ENCODE measurements at places on chromosomes 2 and 18.

GRCh38 chr2:101930019-101930418, 61.7 kb upstream of the IL1R2 start:
- no peak for DNase-seq

DNA sequence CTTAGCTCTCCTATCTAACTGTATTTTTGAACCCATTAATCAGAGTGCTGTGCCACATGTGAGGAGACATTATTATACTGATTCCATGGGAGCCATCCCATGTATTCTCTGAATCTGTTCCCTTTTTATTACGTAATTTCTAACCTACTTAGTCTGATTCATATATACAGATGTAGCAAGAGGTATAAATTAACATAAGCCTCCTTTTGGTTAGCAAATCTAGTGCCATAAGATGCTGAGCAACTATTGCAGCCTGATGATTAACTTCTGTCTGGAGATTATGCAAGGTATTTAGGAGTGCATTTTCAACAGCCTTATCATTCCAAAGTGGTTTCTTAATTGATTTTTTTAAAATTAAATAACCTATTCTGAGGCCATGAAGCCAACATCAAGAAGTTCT, 114.1 kb upstream of the MSH2 start:
- DNase-seq, result no peak

DNA sequence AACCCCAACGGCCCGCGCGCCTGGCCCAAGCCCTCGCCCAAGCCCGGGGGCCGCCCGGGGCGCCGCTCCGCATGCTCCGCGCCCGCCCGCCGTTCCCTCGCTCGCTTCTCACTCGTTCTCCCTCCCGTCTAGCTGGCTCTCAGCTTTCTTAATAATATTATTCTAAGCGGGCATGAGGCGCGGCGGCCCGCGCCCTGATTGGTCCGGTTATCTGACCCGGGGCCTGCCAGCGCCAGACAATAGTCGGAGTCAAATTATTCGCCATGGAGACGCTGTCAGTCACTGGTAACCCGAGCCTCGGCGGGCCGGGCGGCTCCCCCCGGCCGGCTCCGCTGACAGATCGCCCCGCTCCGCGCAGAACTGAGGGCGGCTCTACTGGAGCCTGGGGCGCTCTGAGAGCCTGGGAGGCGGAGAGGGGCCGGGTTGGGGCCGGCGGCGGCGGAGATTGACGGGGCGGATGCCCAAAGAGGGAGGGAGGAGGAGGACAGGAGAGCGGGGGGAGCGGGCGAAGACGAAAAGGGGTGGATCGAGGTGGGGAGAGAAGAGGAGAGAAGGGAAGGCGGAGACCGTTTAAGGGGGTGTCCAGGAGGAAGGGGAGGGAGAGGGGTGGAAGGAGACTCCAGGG, at the start of gene SIX2:
SIX2 (minus strand) TSS at position 150 of the 625 bp plus-strand sequence. CDS start 342 bp downstream, outside the sequence.
- DNase-seq, result peak; percentile 99

DNA sequence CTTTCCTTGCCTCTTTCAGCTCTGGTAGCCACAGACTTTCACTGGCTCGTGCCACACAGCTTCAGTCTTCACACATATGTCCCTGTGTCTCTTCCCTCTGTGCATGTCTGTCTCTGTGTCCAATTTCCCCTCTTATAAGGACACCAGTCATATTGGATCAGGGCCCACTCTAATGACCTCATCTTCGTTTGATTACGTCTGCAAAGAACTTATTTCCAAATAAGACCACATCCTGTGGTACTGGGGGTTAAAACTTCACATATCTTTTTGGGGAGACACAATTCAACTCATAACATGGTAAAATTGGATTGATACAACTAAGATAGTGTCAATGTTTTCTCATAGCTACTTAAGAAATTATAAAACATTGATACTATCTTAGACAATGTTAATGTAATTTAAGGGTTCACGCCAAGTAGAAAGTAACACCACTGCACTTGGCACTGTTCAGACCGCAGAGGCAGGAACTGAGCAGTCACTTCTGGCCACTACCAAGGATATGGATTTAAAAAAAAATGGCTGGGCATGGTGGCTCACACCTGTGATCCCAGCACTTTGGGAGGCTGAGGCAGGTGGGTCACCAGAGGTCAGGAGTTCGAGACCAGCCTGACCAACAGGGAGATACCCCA, 119.6 kb upstream of the EPAS1 start:
- DNase-seq, result no peak

DNA sequence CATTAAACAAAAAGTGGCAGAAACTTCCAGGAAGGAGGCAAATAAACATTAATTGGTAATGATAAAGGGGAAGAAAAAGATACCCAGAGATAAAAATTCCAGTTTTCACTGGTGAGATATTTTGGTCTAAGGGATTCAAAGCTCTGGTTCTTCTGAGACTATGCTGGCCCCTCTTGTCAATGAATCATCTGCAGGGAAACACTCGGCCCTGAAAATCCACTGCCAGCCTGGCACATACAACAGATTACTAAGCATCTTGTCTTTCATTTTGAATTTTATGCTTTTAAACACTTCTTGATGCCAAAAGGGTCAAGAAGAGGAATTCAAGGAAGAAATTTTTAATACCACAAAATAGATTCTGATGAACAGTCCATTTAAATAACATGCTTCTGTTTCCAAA, 1603.8 kb upstream of the ZEB2 start:
- no peak for DNase-seq

DNA sequence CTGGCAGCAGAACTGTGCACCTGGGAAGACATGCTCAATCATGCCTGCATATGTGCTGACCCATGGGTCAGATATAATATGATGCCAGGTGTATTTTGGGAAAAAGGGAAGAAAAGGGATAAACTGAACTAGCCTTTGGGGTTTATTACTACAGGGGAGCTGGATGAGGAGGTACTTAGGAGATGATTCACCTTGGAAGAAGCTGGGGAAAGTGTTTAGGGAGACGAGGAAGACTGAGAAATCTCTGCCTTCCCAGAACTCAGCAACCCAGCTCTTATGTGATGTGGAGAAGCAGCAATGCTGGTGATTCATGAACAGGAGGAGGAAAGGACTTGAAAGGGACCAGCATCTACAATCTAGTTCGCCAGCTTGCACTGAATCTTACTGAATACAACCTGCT, 110.2 kb downstream of the BARD1 start:
- no peak for DNase-seq

DNA sequence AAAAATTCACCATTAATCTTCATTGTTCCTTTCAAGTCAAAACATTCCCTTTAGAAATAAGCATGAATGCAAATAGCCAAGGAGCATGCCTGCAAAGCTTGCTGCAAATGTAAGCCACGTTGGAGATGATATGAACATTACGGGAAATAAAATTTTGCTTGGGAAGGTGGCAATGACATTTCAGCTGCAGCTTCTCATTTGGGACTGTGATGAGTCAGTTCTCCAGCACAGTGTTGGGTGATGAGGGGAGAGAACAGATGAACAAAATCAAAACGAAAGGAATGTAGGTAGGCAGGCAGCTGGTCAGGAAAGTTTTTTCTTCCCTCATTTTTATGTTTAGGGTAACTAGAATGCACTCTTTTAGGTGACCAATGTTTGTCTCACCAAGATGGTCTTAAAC, 65.3 kb upstream of the CHRNA1 start:
- DNase-seq, result no peak

DNA sequence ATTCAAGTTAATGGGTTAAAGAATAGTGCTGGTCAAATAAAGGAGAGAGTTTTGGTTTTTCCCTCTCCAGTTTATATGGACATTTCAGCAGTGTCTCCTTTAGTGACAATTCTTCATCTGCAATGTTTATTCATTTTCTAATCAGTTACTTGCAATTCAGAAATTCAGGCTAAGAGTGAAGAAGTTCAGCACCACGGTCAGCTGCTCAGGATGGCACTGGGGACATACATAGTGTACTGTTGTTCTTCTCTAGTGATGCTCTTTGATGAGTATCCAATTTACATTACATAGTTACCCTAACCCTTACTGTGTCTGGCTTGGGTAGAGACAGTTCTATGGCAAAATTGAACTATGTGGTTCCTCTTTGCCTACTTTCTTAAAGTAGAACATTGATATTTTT, 412.7 kb downstream of the CNTNAP5 start:
- no peak for DNase-seq

DNA sequence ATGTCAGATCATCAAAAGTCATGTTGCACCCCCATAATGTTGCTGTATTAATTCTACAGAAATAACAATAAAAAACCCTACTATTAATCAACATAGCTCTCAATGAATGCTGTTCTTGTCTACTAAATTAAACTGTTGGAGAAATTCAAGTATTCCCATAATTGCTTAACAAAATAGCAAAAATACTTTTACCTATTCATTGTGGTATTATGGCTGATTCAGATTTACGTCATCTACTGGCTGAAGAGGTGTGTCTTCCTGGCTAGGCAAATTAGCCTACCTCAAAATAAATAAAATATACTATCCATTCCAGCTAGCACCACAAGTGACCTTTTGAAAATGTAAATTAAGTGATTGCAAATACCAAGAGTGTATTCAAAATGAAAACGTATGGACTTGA, 249.4 kb downstream of the MEIS1 start:
- no peak for DNase-seq

GRCh38 chr2:106546391-106546990, 59.3 kb downstream of the CD8B2 start:
- DNase-seq, result peak; percentile 6

- DNase-seq, result no peak
Observed at GRCh38 chr2:28692411-28692810, 59.2 kb upstream of the PPP1CB start.

DNA sequence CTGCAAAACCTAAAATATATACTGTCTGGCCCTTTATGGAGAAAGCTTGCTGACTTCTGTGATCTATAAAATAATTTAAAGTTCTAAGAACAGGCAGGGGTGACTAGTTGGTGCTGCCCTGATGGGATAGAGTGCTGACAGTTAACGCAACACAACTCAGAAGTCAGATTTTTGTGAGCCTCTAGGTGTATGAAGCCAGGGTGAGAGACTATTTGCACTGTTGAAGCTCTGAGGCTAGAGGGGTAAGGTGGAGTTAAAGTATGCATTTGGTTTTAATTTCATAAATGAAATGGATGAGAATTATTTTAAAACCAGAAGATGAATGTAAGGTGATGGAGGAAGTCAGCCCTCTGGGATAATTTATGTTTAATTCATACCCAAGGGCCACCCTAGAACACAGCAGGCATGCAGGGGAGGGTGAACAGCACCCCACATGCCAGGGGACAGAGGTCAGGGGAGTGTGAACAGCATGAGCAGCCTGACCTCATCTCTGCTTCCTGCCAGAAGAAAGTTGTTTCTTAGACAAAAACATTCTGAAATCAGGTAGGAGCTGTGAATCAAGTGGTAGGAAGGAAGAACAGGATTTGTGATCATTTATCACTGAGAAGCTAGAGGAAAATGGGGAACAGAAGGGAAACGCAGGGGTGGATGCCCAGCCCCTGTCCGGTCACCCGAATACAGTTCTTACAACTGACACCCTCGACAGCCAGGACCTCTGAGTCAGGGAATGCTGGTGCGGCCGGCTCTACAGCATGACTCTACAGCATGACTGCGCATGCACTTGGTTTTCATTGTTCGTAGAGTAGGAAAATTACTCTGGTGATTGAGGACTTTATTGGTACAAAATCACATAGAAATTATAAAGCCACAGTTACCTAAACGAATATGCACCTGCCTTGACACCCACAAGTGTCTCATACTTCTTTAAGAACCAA, 93.1 kb downstream of the MBP start:
- DNase-seq, result no peak

DNA sequence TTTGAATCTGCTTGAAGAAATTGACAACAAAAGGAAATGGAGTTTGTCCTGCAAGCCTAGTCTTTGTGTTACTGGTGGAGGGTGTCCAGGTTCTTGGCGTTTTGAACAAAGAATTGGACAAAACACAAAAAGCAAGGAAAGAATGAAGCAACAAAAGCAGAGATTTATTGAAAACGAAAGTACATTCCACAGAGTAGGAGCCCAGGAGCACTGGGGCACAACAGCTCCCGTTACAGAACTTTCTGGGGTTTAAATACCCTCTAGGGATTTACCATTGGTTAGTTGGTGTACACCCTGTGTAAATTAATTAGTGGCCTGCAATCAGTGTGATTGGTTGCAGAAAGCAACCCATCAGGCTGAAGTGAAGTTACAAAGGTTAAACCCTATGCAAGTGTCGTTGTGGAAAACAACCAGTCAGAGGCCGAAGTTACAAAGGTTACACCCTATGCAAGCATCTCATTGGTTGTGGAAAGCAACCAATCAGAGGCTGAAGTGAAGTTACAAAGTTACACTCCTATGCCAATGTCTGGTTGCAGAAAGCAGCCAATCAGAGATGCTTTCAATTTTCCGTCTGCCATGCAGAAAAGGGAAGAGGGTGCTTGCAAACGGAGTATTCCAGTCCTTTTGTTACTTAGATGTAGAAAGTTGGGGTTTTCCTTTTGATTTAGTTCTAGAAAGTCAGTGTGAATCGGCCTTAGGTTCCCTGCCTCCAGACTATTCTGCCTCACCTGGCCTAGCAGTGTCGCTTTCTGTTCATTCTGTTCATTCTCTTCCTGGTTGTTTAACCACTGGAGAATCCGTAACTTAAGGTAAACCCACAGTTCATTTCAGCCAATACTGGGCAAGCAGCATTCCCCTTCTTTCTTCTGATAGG, 47.6 kb upstream of the PTH2R start:
- no peak for DNase-seq

- peak; percentile 58 for DNase-seq
Observed at GRCh38 chr18:11146238-11146946, 3.0 kb downstream of the PIEZO2 start.

- no peak for DNase-seq
Observed at GRCh38 chr2:207506426-207506825, 23.3 kb upstream of the CREB1 start.

DNA sequence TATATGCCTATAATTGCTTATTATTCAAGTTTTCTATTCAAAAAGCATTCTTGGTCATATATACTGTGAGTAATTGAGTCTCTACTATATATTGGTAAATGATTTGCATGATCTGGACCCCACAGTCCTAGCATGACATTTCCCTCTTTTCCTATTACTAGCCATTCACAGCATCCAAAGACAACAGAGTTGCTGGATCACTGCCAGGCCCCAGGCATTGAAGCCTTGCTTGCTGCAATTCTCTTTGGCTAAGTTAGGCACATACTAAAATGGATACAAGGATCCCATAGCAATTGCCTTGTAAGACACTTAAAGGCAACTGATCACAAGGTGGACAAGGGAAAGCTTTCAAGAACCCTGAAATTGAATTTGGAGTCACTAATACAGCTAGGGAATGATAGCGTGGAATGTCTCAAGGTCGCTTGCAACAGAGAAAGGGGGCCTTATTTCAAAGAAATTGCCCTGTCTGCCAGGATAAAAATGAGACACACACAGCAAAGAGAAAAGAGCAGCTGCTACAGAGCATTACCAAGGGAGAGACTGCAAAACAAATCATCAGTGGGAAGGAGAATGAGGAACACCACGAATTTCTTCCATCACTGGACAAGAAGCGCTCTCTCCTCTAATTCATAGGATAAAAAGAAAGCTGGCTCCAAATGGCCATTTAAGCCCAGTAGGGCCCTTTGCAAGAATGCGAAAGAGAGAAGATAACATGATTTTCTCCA, 77.1 kb upstream of the EPHA4 start:
- no peak for DNase-seq

DNA sequence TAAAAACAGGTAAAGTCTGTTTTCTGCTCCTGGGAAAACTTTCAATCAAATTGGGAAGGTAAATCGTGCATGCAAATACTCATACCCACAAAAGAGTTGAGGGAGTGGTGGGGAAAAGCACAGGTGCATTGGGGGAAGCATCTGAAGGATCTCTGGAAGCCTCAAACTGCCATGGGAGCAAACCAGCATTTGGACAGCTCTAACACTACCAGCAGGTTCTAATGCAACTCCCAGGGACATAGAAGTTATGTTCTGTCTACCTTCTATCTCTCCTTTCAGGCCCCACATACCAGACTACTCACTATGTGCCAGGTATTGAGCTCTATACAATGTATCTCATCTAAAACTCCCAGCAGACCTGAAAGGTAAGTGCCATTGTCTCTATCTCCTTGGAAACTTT, 933.7 kb downstream of the NRXN1 start:
- DNase-seq, result no peak
